Fibroblast of skin of left quadriceps (primary cell): ENCODE measurements at places on chromosomes 11 and 22.
A peak's percentile ranks its signal among the peaks of the same experiment; 100 is the strongest.

DNA sequence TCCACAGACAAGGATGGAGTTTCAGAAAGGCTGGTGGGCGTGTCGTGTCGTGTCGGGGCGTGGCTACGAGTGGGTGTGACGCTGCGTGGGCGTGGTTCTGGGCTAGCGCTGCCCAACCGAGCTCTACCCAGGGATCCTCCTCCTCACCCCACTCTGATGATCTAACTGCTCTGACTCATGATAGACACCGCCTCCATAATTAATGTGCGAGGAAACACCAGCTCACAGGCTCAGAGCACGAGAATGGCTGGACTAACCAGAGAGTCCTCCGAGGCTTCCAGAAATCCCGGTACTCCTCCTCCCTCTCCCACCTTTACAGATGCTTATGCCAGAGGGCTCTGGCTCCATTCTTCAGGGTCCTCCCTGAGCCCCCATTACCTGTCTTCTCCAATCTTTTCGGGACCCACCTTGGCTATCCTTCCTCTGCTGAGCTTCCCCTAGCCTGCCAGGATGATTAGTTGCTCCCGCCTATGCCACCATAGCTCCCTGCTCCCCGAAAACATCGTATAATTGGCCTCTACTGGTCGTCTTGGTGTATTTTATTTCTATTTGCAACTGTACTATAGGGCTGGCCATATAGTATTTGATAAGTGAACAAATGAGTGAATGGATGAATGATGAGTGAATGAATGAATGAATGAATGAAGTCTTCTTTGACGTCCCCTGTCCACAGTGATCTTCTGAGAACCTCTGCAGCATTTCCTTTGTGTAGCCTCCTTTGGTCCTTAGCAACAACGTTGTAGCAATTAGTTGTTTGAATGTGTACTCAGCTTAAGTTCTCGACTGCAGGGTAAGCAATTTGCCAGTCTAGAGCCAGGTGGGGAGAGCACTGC is 21.7 kb downstream of the TMPRSS13 start:
- peak; percentile 90 for DNase-seq

DNA sequence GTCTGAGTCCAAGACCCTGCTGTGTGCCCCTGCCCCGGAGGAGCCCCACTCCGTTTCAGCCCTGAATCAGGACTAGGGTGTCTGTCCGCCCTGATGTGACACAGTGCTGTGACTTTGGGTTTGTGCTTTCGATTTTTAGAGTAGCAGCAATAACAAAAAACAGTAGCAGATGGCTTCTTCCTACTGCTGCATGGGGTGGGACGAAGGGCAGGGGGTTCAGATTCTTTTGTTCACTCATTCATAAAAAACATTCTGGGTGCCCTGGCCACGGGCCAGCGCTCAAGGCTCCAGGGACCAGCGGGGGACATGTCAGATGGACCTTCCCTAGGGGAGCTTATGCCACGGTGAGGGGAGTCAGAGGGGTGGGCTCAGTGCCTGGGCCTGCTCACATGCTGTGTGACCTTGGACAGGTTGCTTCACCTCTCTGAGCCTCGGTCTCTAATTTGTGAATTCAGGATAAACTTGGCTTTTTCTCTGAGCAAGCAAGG is 24.6 kb upstream of the PRR5 start:
- no peak for DNase-seq

- no peak for DNase-seq
Observed at GRCh38 chr11:60098508-60098907, 10.0 kb downstream of the MS4A2 start.

DNA sequence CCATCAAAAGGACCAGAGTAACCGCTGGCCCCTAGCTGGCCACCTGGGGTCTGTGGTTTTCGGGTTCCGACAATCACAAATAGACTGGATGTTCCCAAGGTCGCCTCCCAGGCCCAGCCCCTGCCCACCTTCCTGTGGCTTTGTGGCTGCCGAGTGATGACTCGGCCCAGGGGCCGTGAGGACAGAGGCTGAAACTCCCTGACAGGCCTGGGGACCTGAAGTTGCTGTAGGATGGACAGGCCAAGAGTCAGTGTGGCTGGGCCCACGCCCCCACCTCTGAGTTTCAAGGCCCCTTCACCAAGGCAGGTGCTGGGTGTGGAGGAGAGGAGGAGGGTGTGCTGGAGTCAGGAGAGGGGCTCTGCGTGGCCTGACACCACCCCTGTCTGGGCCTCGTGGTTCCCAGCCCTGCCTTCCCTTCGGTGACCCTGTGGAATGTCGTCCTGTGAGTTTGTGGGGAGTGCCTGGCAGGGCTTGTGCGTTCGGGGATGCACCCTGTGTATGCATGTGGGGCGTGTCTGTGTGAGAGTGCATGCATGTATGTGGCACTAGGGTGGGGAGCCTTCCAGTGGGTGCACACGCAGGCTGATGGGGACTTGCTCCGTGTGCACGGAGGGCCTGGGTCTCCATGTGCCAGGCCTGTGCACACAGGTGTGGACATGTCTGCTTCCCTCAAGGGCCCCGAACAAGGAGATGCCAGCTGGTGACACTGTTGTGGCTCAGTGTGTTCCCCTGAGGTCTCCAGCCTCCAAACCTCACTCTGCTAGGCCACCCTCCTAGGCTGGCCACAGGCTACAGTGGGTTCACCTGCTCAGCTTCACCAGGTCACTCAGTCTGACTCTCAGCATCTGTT is 8.4 kb upstream of the MGAT3 start:
- DNase-seq: no peak

- no peak for DNase-seq
Observed at GRCh38 chr11:68782711-68783110, 31.4 kb upstream of the TESMIN start.

GRCh38 chr11:105609341-105609781 is 512 bp upstream of the GRIA4 start:
- no peak for DNase-seq

DNA sequence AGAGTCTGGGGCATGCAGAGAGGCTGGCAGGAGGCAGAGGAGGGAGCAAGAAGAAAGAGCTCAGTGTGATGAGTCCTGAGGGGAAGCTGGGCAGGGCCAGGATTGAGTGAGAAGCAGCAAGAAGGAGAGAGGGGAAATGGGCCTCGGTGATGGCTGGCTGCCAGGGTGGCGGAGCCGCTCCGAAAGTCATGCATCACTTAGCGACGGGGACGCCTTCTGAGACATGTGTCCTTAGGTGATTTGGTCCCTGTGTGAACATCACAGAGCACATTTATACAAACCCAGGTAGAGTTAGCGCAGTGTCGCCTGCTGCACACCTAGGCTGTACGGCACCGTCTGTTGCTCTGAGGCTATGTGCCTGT is 15.1 kb downstream of the TBC1D22A start:
- DNase-seq: no peak

DNA sequence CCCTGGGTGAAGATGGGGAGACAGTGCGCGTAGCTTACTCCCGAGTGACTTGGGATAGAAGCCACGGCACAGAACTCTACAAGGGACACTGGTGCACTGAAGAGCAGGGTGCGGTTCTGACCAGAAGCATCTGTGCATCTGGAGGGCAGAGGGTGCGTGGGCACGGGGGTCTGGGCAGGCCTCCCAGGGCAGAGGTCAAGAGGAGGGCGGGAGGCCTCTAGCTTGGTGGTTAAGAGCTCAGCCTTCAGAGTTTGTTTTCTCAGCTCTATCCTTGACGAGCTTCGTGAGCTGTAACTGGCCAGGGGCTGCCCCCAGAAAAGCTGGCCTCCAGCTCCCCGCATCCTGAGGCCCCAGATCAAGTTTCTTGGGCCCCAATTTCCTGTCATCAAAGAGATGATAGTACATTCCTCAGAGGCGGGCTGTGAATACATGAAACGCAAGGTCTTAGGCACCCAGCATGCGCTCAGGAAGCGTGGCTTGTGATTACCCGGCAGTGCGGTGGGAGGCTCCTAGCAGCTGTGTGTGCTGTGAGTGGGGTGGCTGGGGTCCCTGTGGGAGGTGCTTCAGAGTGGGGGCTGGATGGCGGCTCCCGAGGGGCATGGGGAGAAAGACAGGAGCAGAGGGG is 6.0 kb upstream of the BID start:
- no peak for DNase-seq

GRCh38 chr22:27754247-27754887 is 47.2 kb downstream of the MN1 start:
- no peak for DNase-seq

- DNase-seq: no peak
Observed at GRCh38 chr11:66287889-66288670, 863 bp downstream of the YIF1A start.

DNA sequence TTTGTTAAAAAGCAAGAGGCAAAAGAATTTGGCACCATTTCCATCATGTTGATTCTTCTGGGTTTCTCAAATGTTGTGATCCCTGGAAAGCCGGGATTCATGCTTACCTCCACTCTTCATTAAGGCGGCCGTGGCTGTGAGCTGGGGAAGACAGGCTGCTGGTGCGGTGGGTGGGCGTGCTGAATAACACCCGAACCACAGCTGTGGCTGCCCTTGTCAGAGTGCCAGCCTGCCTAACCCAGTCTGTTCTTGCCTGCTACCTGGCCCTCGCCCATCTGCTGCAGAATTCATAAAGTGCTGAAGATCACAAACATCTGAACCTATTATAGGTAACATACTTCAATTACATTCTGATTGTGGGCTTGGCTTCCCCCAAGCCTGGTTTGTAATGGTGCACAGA is 95.8 kb upstream of the RCN1 start:
- no peak for DNase-seq

DNA sequence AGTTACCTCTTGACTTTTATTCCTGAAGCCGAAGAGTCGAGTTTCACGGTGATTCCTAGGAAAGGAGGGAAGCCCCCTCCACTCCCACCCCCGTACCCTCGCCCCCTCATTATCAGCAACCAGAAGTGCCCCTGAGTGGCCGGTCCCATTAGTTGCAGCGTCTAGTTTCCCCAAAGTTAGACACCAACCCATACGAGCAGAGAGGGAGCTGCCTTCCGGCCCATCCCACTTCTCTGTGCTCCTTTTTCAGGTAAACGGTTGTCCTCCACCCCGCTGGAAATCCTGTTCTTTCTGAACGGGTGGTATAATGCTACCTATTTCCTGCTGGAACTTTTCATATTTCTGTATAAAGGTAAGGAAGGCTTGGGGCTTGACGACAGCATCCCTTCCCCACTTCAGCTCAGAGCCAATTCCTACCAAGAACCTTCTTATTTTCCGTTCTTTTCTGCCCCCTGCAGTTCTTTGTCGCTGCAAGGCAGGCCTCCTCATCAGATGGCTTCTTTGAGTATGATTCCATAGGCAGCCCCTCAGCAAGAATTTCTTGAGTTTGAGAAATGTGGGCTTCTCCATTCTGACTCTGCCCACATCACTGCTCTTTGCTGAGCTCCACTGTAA is 701 bp downstream of the TMEM216 start:
- DNase-seq: no peak

DNA sequence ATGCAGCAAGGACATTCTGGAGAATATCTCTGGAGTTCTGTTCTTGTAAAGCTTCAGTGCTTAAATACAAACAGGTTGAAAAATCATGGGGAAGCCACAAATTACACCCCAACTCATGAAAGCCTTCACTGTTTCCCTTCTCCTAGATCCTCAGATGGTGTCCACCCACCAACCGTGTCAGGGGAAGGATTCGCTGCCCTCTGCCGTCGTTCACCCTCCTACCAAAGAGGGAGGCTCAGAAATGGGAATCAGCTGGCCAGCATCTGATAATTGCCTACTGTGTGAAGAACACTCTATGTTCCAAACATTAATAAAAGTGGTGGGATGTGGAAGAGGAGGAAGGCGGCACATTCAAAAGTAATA is 7.4 kb upstream of the HEPACAM start:
- no peak for DNase-seq

- DNase-seq: no peak
Observed at GRCh38 chr11:95522874-95523273, 266.7 kb downstream of the FAM76B start.

GRCh38 chr11:12303421-12304149 is 73.8 kb upstream of the PARVA start:
- DNase-seq: no peak

DNA sequence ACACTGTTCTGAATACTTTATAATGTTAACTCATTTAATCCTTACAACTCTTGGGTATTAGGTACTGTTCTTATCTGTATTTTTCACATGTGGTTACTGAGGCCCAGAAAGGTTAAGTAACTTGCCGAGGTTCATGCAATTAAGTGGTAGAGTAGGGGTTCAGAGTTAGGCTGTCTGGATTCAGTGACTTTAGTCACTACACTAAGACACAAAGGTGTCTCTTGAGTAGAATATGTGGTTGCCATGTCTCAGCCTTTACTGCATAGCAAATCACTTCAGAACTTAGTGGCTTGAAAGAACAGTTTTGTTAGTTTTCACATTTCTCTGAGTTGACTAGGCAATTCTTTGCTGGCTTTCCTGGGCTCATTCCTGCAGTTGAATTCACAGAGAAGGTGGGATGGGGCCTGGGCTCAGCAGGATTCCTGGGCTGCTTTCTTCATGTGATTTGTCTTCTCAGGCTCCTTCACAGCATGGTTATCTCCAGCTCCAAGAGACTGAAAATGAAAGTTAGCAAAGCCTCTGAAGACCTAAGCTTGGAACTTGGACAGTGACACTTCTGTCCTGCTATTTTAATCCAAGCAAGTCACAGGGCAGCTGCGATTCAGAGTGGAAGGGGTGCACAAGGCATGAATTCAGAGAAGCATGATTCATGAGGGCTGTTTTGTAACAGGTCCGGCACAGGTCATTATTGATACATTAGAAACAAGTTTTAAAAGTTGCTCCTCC is 68.3 kb downstream of the SPECC1L start:
- DNase-seq: no peak

DNA sequence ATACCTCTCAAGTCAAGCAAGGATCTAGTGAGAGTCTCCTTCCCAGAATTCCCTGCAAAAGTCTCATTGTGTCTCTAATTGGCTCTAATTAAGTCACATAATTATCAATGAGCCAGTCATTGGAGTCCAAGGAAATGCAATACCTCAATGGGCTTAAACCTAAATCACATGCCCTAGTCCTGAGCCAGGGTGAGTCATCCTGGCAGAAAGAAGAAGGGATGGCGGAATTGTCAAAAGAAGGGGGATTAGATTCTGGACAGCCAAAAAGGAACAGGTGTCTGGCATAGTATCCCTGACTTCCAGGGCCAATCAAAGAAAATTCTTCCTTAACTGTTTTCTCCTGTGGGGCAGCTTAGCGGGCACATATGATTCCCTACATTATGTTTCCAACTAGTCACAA is 25.1 kb upstream of the LDLRAD3 start:
- DNase-seq: no peak

- no peak for DNase-seq
Observed at GRCh38 chr22:25875461-25875860, 133.5 kb downstream of the MYO18B start.

DNA sequence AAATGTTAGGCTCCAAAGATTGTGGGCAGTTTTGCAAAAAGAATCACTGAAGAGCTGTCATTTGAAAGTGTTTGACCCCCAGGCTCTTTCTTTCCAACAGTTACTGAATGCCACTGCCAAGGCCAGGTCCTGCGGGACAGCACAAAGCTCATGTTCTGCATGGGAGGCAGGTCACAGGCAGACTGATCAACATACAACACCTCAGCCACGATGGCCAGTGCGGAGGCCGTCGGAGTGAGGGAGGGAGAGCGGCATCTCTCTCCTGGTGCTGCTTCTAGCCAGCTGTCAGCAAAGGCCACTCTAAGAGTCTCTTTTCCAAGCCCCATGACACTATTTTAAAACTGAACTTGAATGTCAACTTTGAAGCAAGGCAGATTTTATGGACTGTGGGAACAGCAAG is 49.9 kb downstream of the ARFGAP3 start:
- DNase-seq: no peak
